H1 (cell line): ENCODE measurements at places on chromosomes 7 and 10. TPM values are rescaled to one million over a fixed set of nuclear protein-coding genes. Genes with fewer than 3 reads are reported as not detected.

DNA sequence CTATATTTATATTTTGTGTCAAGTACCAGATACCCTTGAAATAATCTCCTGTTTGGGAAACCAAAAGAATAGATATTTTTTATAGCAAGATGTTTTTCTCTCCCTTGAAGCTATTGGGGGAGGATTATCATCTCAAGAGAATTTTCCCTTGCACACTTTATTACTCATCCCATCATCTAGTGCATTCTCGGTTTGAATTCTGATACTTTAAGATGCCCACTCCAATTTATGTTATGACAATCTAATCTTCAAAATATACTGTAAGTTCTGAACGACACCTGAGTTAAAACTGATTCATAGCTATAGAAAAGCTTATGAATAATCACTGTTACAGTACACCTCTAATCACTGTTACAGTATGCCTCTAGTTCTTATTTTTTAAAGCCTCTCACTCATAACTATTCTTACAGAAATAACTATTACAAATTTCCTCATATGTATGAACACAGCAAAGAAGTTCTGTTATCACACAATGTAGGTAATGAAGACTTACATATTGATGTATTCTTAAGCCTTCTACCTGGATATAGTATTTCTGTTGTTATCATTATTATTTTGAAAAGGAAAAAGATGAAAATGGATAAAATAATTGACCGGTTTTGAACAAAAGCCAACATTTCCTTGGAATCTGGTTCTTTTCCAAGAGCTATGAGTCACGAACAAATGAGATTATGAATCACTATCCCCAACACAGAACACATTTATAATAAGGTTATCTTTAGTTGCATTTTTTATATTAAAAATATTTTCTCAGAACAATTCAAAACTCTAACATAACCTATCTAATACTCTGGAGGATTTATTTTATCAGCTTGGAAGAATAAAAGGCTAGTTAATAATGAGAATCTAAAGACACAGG is 72.3 kb upstream of the FAM13C start:
- DNase-seq, result no peak

DNA sequence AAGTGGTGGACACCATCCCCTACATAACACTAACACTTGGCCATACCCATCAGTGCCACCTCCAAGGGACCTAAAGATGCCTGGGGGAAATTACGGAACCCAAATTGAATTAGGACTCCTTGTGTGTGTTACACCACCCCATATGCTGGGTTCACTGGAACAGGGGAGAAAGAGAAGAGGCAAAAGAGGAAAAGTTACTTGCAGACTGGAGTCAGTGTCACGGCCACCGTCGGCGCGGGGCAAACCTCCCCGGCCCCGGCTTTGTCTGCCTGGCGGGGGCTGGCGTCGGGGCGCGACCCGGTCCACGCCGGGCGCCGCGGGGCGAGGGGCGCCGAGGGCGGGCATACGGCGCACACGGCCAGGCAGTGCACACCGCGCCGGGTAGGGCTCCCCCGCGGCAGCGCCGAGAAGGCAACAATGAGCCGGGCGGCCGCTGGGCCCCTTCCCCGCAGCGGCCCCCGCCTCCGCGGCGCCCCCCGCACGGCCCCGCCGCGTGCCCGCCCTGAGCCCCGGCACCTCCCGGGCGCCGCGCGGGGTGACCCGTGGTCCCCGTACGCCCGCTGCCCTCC is 171.1 kb downstream of the FAM107B start:
- no peak for DNase-seq

Gene HTRA1
- total RNA-seq, result 15.8 and 16.5 TPM in 2 replicates

Gene EBLN1
- not detected in 2 replicates for total RNA-seq
